Vagina (tissue), 2 donors: ENCODE measurements at places on chromosomes 7 and 10.
A peak's percentile ranks its signal among the peaks of the same experiment; 100 is the strongest.

GRCh38 chr7:81857385-81857784 lies 87.5 kb upstream of the HGF start:
- no peak for DNase-seq
- no peaks in the 10 kb centered on the region for H3K36me3 ChIP-seq
- H3K4me1 ChIP-seq = no peaks in the 10 kb centered on the region
- no peak overlapping the region for H3K4me3 ChIP-seq
- H3K27me3 ChIP-seq = no peaks in the 10 kb centered on the region

- DNase-seq = no peak
- H3K27me3 ChIP-seq = no peaks in the 10 kb centered on the region
- no peaks in the 10 kb centered on the region for H3K36me3 ChIP-seq
- H3K27ac ChIP-seq = peak overlapping the region; percentile 72
- H3K4me3 ChIP-seq = no peak overlapping the region
These were observed 62.8 kb downstream of the EGFR start for GRCh38 chr7:55081472-55082227.

GRCh38 chr7:41581041-41581440 lies 121.8 kb downstream of the INHBA start:
- no peak overlapping the region for H3K27ac ChIP-seq
- no peaks in the 10 kb centered on the region for H3K36me3 ChIP-seq
- no peaks in the 10 kb centered on the region for H3K27me3 ChIP-seq
- H3K4me3 ChIP-seq = no peak overlapping the region

- peak overlapping the region; percentile 97 for H3K27ac ChIP-seq
- DNase-seq = no peak
- peaks cover 48% of the 10 kb centered on the region for H3K4me1 ChIP-seq
- H3K27me3 ChIP-seq = no peaks in the 10 kb centered on the region
These were observed 505 bp downstream of the NUDCD3 start for GRCh38 chr7:44489955-44490350.

DNA sequence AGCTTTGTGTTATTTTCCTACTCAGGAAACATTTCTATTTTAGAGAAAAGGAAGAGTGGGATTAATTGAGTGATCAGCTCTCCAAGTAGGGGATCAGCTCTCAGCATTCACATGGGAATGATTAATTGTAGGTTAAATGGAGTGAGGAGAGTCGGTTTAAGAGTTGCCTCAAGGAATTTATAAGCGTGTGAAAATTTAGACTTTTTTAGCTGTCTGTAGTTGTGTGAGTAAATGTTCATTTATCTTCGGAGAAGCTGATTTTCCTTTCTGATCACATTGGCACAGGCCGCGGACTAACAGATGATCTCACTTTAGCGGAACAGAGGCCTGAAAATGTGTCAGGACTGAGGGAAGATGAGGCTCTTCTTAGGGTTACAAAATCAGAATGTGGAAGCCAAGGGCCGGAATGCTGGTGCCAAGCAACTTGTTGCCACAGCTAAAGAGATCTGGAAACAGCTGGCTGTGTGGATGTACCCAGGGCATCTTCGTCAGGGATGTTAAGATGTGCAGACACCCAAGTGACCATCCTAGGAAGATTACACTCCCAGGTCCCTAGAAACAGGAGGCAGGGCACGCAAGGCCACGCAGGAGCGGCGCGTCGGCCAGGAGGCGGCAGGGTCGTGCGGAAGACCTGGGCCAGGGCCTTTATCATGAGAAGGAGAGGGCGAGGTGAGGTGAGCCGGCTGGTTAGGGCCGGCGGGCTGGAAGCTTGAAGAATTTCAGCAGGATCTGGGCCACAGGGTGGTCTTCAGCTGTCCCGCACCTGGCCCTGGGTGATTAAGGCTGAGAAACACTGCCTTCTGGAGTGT lies 35.1 kb upstream of the TTYH3 start:
- H3K27me3 ChIP-seq = no peaks in the 10 kb centered on the region
- DNase-seq = no peak
- H3K36me3 ChIP-seq = peaks cover 60% of the 10 kb centered on the region
- no peaks in the 10 kb centered on the region for H3K4me1 ChIP-seq

GRCh38 chr10:20091698-20092097 lies 275.5 kb downstream of the PLXDC2 start:
- DNase-seq = no peak
- no peak overlapping the region for H3K27ac ChIP-seq
- no peak overlapping the region for H3K4me3 ChIP-seq
- H3K4me1 ChIP-seq = peaks cover 8% of the 10 kb centered on the region
- no peaks in the 10 kb centered on the region for H3K36me3 ChIP-seq

DNA sequence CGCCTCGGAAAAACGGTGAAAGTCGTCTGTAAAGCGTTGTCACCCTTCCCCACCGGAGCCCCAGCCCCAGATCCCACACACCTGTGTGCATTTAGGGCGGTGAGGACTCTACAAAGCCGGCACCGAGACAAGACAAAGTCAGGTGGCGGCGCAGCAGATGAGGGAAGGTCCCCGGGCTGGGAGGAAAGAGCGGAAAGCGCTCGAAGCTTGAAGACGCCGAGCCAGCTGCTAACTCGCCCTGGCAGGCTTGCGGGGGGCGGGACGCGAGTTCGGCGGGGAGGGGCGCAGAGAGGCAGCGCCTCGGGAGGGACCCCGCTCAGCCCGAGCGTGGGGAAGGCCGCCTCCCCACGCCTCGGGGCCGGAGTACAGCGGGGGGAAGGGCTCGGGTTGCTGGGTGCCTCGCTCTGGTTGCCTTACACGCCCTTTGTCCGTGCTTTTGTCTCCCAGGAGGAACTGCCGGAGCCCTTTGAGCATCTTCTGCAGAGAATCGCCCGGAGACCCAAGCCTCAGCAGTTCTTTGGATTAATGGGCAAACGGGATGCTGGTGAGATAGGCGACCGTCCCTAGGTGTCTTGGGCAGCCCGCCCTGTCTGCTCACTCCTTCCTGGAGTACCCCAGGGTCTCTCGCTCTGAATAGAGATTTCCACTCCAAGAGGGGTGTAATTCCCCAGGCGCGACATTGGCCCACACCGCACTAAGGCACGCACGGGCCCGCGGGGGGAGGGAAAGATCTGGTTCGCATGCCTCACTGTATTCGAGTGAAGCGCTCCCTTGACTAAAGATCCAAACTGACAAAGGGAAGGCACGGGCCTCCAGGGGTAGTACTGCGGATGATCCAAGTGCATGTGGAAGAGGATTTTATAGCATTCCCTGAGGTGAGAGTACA lies 1.6 kb downstream of the TAC1 start:
- DNase-seq = no peak
- H3K27me3 ChIP-seq = peaks cover 4% of the 10 kb centered on the region
- H3K4me1 ChIP-seq = peaks cover 23% of the 10 kb centered on the region
- H3K27ac ChIP-seq = no peak overlapping the region
- no peak overlapping the region for H3K4me3 ChIP-seq
- H3K36me3 ChIP-seq = no peaks in the 10 kb centered on the region

DNA sequence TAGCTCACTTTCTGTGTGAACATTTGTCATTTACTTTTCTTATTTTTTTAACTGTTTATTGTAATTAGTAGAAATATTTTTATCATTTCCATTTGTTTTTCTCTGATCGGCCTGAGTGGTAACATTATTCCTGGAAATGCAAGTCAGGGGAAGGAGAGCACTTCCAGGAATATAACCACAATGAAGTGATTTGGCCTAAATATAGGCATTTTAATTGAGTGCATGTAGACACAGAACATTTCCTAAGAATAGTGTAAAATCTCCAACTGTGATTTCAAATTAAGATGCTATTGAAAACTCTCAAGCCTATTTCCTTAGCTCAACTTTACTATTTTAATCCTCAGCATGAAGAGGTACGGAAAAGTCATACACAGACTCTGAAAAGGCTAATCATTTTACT lies 86.5 kb upstream of the SKAP2 start:
- no peak overlapping the region for H3K27ac ChIP-seq
- H3K27me3 ChIP-seq = no peaks in the 10 kb centered on the region
- no peak for DNase-seq
- no peaks in the 10 kb centered on the region for H3K36me3 ChIP-seq
- no peaks in the 10 kb centered on the region for H3K4me1 ChIP-seq
- H3K4me3 ChIP-seq = no peak overlapping the region

DNA sequence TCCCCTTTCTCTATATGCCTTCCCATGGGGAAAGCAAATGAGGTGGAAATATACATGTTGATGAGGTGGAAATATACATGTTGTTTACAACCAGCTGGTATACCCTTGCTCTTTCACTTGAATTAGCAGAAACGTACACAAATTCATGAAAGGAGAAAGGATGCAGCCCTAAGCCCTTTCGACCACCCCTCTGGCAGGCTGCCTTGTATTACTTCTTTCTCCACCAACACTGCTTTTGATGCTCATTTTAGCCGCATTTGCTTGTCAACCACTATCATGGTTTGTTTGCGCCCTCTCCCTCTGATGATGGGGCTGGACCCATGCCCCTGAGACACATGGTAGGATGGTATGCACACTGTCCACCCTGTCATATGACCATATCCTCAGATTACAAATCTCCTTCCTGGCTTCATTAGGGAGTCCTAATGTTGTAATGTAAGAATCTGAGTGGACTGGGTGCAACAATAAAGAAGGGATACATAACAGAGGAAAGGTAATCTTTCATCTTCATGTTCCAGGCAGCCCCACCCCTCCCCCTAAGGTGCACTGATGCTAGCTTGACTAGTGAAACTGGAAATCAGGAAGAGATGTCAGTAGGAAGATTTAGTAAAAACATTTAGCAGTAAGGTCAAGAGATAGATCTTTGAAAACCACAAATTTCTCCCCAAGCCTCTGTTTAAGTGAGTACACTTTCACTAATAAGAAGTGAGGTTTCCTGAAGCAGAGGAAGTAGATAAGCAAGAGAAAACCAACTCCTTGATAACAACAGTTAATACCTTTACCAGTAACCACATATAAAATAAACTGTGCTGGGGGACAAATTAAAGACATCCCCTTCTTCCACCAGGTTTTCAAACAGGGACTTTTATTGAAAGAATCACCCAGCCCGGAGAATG lies 536.8 kb upstream of the NRP1 start:
- no peak overlapping the region for H3K27ac ChIP-seq
- H3K4me1 ChIP-seq = no peaks in the 10 kb centered on the region
- no peak overlapping the region for H3K4me3 ChIP-seq
- no peak for DNase-seq
- H3K27me3 ChIP-seq = no peaks in the 10 kb centered on the region

GRCh38 chr10:123327896-123328295 lies 173.7 kb downstream of the BUB3 start:
- no peak overlapping the region for H3K27ac ChIP-seq
- H3K36me3 ChIP-seq = no peaks in the 10 kb centered on the region
- no peaks in the 10 kb centered on the region for H3K4me1 ChIP-seq
- DNase-seq = no peak
- no peak overlapping the region for H3K4me3 ChIP-seq
- H3K27me3 ChIP-seq = no peaks in the 10 kb centered on the region

- no peaks in the 10 kb centered on the region for H3K27me3 ChIP-seq
- H3K27ac ChIP-seq = no peak overlapping the region
- no peaks in the 10 kb centered on the region for H3K4me1 ChIP-seq
- H3K36me3 ChIP-seq = no peaks in the 10 kb centered on the region
These were observed 411.9 kb downstream of the TFEC start for GRCh38 chr7:115618676-115619075.

- H3K27ac ChIP-seq = no peak overlapping the region
- H3K36me3 ChIP-seq = no peaks in the 10 kb centered on the region
- no peak for DNase-seq
- H3K27me3 ChIP-seq = no peaks in the 10 kb centered on the region
- no peak overlapping the region for H3K4me3 ChIP-seq
These were observed 71.0 kb downstream of the SLC25A13 start for GRCh38 chr7:96250776-96251361.

GRCh38 chr7:2864204-2864985 lies 20.3 kb upstream of the GNA12 start:
- H3K4me1 ChIP-seq = peaks cover 24% of the 10 kb centered on the region
- no peak for DNase-seq
- peak overlapping the region; percentile 90 for H3K27ac ChIP-seq
- H3K36me3 ChIP-seq = no peaks in the 10 kb centered on the region
- no peaks in the 10 kb centered on the region for H3K27me3 ChIP-seq

GRCh38 chr7:113945018-113945938 lies 26.5 kb upstream of the PPP1R3A start:
- H3K4me1 ChIP-seq = no peaks in the 10 kb centered on the region
- no peaks in the 10 kb centered on the region for H3K36me3 ChIP-seq
- no peak overlapping the region for H3K4me3 ChIP-seq
- H3K27ac ChIP-seq = no peak overlapping the region
- no peak for DNase-seq
- H3K27me3 ChIP-seq = no peaks in the 10 kb centered on the region

DNA sequence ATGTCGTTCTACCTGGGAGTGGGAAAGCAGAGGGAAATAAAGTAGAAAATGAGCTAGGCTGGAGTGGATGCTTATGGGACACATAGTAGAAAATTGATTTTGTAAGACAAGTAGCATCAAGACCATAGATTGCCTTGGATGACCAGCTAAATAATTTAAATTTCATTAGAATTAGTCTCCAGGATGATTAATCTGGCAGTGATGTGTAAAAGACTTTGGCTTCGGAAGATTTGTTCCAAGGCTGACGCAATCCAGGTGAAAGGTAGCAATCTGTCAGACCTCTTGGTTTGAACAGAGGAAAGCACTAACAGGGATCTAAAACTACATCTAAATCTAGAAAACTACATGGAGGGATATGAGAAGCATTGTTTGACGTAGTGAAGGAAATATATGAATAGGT lies 236.5 kb downstream of the ARL4A start:
- no peak overlapping the region for H3K4me3 ChIP-seq
- H3K4me1 ChIP-seq = no peaks in the 10 kb centered on the region
- no peak overlapping the region for H3K27ac ChIP-seq
- no peak for DNase-seq
- H3K27me3 ChIP-seq = no peaks in the 10 kb centered on the region

DNA sequence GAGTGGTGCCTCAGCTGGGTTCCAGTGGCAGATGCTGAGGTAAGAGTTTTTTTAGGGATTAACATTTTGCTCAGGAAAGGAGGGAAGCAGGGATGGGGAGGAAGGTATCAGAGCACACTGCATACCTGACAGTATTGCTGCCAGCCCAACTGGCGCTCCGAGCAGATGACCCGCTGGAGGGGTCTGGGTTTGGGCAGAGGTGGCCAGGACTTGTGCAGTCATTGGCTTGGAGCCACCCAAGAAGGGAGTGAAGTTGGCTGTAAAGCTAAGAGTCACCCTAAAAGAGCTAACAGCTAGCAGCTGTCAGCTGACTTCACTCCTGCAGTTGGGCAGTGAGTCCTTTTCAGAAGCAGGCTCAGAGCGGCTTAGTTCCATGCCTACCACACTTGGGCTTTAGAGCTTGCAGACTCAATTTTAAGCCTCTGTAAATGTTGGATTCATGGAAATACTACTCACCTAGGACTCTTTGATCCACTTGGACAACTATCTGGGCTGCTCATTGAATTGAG lies 5.8 kb upstream of the ARHGAP22 start:
- H3K36me3 ChIP-seq = no peaks in the 10 kb centered on the region
- H3K4me3 ChIP-seq = no peak overlapping the region
- DNase-seq = peak; percentile 74
- H3K4me1 ChIP-seq = no peaks in the 10 kb centered on the region
- no peaks in the 10 kb centered on the region for H3K27me3 ChIP-seq
- no peak overlapping the region for H3K27ac ChIP-seq

DNA sequence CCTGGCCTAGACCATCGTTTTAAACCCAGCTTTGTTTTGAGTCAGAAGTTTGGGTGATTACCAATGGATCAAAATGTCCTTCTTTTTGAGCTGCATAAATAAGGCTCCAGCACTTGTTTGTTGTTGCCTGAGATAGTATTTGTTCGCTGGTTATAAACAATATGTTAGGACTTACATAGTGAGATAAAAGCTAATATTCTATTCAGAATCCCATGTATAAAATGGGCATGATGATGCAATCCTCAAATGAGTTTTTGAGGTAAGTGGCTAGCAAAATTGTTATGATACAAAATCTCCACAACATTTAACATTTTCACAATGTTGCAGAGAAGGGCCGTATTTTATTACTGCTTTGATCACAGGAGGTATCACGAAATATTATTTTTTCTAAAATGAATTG lies 48.5 kb downstream of the CFAP43 start:
- no peaks in the 10 kb centered on the region for H3K4me1 ChIP-seq
- H3K36me3 ChIP-seq = no peaks in the 10 kb centered on the region
- no peak overlapping the region for H3K4me3 ChIP-seq
- no peak overlapping the region for H3K27ac ChIP-seq
